Activated CD4-positive, alpha-beta T cell treated with anti-CD3 and anti-CD28 coated beads, Interleukin-2, Interleukin-4, amounts not matched to agents 100 ng/mL and 50 ng/mL, durations not matched to agents 16 hours and 8 hours (primary cell): ENCODE measurements at places on chromosomes 2 and 18.

DNA sequence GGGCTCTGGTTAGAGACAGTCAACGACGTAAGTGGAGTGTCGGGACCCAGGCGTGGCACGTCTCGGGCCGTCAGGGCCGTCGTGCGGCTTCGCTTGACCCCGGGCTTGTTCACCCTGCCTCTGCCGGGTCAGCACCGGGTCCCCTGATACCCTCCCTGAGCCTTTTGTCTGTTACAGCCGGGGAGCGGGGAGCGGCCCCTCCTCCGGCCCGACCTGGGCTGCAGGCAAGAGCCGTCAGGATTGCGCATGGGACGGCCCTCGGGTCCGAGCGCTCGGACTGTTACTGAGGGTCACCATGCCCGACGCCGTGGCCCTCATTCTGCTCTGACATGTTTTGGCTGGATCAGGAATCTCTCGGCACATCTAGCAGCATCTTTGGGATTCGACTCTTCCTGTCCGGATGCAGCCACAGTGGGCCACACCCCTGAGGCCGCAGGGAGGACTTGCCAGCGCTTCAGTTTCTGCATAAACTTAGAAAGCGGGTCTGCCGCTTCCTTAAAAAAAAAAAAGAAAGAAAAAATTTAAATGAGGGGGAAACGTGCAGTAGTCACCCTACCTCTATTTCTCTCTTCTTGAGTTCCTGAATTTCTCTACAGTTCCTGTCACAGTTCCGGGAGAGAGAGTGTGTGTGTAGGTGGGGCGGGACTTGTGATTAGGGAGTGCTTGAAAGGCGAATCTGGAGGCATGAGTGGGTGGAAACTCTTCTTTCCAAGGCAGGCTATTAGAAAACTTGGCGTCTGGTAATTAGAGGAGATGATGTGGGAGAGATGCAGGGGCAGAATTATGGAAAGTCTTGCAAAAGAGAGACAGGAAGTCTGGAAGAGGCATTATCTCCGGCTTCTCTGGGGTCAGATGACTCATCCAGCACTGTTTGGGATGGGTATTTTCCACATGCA lies 909 bp downstream of the TMEM87B start:
- DNase-seq: peak; percentile 37

DNA sequence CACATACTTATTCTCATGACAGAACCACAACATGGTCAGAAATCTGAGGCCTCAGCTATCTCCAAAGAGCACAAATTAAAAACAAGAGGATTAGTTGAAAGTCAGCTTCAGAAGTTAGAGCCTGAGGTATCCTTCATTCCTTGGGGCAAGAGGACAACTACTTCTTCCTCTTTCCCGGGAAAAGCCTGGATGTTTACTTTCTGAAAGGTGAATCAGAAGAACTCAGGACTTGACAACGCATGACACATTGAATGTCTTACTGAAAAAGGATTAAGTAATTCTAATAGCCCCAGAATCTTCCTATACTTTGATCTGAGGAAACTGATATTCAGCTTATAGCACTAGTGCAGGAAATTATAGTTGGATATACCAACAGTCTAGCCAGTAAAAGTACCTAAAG lies 573.2 kb downstream of the METTL4 start:
- DNase-seq: no peak

DNA sequence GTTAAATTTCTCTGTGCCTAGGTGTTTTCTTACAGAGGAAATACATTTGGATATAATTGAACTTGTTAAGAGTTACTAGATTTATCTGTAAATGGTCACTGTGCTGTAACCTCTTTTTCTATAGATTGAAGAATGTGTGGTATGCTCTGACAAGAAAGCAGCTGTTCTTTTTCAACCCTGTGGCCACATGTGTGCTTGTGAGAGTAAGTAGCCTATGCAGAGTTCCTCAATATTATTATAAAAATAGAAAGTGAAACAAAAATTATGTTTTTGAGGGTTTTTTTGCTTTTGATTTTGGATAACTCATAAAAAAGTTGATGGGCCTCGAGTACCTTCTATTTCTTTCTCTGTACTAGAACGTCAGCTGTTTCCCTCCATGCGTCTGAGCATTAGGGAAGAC lies 112.4 kb downstream of the MIB1 start:
- DNase-seq: no peak

GRCh38 chr2:241095594-241096290 lies 6.3 kb downstream of the MTERF4 start:
- peak; percentile 33 for DNase-seq

- DNase-seq: peak; percentile 85
Measured at GRCh38 chr2:157404363-157404762, 39.5 kb downstream of the CYTIP start.

GRCh38 chr2:27071277-27071989 lies at the start of gene OST4:
TSS of gene OST4 (minus strand) at chr2:27071654.
- peak; percentile 92 for DNase-seq

GRCh38 chr2:68714866-68715265 lies 19.7 kb upstream of the ARHGAP25 start:
- no peak for DNase-seq

DNA sequence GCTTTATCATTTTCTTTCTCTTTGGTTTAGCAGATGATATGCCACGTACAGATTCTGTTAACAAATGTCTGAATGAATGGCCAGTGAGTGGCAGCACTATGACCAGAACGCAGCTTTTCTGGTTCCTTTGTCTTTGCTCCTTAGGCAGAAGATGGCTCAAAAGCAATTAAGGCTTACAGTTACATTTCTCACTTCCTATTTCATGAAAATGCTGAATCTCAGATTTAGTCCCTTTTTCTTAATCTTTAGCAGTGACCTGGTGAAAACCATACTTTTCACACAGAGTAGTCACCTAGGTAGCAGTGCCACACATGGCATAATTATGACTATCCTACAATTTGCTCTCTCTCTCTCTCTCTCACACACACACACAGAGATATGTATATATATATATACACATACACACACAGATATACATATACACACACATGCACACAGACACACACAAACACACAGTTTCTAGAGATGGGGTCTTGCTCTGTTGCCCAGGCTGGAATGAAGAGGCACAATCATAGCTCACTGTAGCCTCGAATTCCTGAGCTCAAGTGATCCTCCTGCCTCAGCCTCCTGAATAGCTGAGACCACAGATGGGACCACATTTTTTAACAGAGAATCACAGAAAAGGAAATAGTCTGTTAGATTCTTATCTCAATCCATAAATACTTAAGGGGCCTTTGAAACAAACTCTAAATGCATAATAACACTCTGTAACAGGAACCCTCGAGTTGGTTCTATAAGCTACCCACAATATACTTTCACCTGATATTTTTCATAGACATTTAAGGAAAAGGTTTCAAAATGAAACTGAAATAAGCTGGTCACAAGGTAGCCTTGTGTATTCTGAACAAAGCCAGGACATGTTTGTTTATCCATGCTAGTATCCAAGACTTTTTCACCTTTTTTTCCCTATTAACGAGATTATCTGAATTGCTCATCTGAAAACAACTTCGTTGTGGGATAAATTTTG lies 11.6 kb downstream of the PDE6D start:
- no peak for DNase-seq

DNA sequence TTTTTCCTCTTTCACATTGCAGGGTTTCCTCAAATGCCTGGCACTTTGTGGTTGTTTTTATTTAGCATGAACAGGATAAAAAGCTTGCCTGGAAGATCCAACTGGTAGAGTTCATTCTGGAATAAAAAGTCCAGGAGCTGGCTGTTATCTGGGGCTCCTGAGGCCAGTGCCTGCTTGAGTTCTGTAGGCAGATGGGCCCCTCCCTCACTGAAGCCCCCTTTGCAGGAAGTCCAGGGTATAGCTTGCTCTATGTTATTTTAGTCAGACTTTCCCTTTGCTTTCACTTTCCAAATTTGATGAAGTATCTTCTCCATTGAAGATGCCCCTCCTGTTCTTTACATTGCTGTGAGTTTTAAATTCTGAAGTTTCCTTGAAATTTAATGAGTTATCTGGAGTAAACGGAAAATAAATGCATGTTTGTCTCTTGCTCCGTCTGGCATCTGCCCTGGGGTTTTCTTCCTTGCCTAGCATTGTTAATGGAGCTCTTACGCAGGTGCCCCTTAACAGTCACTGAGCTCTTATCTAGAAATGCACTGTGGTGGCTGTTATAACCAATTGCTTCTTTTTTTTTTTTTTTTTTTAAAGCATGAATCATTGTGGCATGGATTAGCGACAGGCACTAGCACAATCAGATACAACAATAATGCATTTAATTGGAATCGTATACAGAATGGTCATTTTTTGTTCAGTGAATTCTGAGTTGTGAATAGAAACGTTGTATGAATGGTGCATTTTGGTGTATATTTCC lies 27.0 kb upstream of the LPIN1 start:
- DNase-seq: no peak

GRCh38 chr18:61589724-61590065 lies 256.5 kb downstream of the CDH20 start:
- DNase-seq: no peak

GRCh38 chr2:187037310-187037709 lies 188.3 kb upstream of the ZSWIM2 start:
- no peak for DNase-seq

GRCh38 chr2:8306530-8307351 lies 375.1 kb upstream of the ID2 start:
- DNase-seq: peak; percentile 75
